T-helper 1 cell (primary cell): ENCODE measurements at places on chromosomes 3 and 15.

GRCh38 chr15:43911235-43911781 lies 84.5 kb downstream of the WDR76 start:
- DNase-seq: no peak

DNA sequence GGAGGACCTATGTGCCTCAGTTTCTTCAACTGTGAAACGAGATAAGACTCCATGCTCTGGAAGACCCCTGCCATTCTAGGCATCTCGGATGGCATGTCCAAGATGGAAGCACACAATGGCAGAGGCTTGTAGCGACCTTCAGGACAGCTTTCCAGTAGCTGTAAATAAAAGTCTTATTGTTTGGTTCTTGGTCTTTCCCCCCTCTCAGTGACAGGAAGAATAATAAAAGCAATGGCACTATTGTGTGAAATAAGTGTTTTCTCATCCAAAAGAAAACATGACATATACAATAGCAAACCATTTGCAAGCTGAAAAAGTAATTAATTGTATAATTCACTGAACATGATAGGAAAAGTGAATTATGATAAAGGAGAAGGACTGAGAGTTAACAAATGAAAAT lies 32.5 kb upstream of the CD47 start:
- no peak for DNase-seq

DNA sequence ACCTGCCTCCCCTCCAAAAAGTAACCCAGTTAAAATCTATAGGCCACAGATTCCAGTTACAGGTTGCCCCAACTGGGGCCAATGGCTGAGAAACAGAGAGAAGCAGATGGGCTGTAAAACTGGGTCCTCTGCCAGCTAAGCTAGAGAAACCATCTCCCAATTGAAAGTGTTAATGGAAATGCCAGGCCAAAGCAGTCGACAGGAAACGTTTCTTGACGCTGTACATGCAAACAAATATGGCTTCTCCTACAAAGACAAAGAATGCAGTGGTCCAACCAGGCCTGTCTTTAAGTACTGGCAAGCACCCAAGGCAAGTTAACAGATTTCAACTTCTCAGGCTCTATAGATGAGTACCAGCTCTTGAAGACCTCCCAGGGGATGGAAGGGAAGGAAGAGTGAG lies 71.3 kb downstream of the MAGI1 start:
- DNase-seq: no peak

DNA sequence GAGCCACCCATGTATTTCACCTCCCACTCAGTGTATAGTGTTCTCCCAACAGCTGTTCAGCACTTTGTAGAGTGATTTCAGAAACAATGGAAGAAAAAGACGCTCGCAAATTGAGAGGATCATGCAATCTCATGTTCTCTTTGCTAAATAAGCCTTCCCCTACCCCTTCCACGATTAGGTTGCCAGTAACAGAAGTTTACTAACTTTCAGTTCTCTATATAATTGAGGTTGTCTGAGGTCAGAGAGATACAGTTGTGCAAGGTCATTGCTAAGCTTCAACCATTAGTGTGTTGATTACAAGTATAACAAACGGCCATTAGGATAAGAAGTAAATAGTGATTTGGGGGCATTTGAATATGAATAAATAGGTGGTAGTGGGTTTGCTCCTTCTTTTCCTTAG lies 99.6 kb downstream of the TUSC7 start:
- no peak for DNase-seq

DNA sequence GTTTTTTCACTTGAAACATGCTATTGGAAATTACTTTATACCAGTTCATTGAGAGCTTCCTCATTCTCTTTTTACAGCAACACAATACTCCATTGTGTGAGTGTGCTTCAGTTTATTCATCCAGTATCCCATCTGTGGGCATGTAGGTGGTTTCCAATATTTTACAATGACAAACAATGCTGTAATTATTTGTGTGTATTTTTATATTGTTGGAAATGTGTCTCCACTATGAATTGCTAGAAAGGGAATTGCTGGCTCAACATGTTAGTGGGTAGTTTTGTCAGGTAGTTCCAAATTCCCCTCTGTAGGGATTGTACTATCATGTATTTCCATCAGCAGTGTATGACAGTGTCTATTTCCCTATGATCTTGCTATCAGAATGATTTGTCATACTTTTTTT lies 65.8 kb upstream of the MAGI1 start:
- DNase-seq: no peak

DNA sequence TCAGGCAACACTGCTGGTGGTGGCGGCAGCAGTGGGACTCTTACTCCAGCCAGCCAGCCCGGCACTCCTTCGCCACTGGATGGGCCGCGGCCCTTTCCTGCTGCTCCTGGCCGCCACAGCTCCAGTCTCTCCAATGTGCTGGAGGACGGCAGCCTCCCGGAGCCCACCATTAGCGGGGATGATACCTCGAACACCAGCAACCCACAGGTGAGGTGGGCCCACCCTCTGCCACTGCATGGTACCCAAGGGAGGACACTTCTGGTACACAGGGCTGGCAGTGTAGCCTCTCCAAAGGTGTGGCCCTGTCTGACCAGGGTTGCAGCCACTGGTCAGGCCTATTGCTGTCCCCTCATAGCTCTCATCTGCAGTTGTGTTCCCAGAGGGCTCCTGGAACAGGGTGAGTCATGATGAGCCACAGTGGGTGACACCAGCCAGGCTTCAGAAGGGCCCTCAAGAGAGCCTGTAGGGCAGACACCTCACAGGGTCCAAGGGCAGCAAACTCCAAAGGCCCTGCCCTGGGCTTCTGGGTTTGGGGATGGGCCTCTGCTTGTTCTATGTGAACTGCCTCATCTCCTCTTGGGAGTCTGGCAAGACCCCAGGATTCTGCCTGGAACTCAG lies 20.8 kb downstream of the NBEAL2 start:
- DNase-seq: no peak

DNA sequence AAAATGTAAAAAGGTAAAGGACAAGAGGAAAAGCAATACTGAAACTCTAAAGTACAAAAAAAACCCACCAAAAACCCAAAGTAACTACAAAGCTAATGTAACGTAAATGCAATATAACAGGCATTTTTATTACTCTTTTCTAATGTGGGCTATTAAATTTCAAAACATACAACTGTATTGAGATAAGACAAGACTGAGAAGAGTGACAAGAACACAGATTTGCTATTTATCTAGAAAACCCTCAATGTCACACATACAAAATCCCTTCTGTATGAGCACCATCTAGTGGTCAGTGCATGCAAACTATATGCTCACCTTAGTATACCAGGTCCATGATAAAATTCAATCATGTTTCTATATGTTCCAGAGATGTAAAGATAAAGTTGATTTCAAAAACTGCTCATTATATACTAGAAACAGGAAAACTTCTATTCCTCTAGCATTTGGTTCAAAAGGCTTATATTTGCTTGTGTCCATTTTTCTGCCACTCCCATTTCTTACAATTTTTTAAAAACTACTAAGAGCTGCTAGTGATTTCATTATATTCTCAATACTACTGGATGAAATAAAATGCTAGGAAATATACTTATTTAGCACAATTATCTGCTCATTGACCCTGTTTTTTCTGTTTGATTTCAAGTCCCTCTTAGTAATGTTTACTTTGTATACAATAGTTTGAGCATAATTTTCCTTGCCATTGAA lies 111.4 kb downstream of the DLG1 start:
- DNase-seq: no peak

DNA sequence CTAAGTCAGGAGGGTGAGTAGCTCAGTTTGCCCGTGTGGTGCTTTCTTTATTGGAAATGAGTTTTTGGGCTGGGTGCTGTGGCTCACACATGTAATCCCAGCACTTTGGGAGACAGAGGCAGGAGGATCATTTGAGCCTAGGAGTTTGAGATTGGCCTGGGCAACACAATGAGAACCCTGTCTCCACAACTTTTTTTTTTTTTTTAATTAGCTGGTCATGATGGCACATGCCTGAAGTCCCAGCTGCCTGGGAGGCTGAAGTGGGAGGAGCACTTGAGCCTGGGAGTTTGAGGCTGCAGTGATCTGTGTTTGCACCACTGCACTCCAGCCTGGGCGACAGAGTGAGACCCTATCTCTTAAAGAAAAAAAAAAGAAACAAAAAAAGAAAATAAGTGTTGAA lies 174.9 kb downstream of the NSMCE3 start:
- no peak for DNase-seq

GRCh38 chr15:88476635-88477060 lies 9.1 kb downstream of the MRPS11 start:
- DNase-seq: no peak

DNA sequence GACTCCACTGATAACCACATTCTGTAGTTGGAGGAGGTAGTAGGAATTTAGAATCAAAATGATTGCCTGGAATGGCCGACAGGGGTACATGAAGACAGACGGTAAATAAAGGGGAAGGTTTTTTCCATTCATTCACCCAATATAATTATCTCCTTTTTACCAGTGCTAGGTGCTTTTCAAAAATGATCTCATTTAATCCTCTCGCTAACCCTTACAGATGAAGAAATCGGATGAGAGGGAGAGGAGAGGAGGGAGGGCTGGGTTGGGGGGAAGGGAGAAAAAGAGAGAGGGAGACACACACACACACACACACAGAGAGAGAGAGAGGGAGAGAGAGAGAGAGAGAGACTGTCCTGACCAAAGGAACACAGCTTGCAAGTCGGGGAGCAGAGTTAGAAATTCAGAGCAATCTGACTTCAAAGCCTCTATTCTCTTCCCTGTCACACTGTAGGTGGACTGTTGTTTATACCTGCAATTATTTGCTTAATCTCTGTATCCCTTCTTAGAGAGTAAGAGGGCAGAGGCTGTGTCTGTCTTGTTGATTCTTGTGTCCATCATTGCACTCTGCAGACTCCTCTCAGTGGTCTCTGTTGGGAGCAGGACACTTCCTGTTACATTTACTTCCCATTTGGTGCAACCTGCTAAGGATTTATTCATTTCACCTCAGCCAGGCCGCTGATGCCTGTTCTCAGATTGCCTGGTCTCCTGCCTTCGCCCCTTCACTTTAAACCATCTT lies 18.7 kb upstream of the PAQR9 start:
- no peak for DNase-seq

DNA sequence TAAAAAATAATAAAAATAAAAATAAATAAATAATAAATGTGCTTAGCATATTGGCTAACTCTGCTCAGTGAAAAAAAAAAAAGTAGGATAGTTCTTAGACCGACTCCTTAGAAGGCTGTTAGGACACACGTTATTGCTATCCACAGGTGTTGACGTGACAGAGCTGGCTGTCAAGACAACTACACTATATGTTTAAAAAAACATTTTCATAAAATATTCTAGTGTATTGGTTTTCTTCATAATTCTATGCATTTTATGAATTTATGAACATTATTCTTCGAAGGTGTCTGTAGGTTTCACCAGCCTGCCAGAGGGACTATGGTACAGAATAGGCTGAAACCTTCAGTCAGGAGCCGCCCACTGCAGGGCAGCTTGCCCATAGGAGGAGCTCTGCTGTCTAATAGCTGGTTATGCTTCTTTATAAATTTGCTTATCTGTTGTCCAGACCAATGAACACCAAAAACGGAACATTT lies 9.2 kb downstream of the TM4SF1 start:
- DNase-seq: no peak

GRCh38 chr3:125125821-125126245 lies 70.0 kb upstream of the HEG1 start:
- DNase-seq: no peak

DNA sequence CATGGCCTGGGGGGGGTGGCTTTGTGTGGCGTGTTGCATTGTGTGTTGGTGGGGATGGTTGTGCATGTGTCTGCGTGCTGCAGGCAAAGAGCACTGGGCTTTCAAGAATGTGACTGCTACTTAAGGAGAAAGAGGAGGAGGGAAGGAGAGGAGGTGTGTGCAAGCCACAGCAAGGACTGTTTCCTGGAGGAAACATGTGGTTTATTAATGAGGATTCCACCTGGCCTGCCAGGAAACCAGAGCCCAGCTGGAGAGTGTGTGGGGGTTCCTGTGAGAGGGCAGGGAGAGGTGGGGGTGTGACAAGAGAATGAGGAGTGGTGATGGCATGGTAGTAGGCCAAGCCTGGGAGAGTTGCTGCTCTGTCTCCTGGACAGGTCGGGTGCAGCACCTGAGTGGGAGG lies 258.1 kb upstream of the ROPN1 start:
- no peak for DNase-seq

GRCh38 chr15:68231102-68231818 lies 1.7 kb upstream of the CLN6 start:
- DNase-seq: no peak

DNA sequence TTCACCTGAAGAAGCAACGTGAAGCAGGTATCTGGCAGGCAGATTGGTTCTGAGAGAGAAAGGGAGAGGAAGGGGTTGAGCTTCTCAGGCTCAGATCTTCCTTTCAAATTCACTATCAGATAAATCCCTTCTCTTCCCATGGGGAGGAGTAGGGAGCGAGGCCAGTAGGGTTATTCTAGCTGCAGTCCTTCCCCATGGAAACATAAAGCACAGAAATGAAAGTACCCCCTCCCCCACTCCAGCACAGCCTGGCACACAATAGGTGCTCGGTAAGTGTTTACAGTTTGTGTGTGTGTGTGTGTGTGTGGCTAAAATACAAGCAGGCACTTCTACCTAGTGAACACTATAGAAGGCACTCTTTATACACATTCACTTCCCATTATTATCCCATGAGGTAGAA lies 20.8 kb upstream of the VPS8 start:
- no peak for DNase-seq

- no peak for DNase-seq
Observed at GRCh38 chr3:58285334-58285733, 20.7 kb upstream of the RPP14 start.

- DNase-seq: no peak
Observed at GRCh38 chr3:13045904-13046568, 27.2 kb downstream of the IQSEC1 start.

DNA sequence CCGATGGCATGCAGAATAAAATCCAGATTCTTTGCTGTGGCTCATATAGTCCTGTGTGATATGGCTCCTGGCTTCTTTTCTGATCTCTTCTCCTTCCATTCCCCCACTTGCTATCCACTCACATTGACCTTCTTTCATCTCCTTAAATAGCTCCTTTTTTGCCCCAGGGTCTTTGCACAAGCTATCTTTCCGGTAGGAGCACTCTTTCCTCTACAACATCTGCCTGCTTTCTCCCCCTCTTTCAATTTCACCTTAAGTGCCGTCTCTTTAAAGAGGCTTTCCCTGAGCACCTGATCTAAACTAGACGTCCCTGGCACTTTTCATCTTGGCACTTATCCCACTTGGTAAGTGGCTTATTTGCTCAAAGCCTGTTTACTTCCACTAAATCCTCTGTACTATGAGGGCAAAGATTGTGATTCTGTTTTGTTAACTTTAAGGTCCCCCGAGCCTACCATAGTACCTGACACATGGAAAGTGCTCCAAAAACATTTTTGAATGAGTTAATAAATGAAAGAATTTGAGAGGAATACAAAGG lies 323.3 kb upstream of the TLE3 start:
- DNase-seq: no peak

GRCh38 chr3:50194903-50195500 lies 3.6 kb downstream of the GNAT1 start:
- no peak for DNase-seq

DNA sequence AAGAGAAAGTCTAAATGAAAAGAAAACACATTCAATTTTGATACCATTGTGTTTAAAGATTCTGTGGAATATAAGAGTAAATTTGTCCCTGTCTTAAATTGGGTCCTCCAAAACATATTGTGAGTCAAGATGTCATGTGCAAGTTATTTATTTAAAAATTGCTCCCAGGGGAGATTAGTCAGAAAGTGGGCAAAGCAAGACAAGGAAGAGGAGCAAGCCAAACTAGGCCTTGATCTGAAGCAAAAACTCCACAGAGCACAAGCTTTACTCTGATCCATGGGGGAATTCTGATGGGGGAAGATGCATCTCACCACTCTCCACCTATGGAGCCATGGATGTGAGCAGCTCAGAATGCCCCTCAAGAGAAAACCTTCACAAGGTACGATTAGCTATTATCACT lies 342.8 kb upstream of the IL12A start:
- no peak for DNase-seq

GRCh38 chr3:52529376-52530333 lies 4.0 kb downstream of the NT5DC2 start:
- no peak for DNase-seq
